DND-41 (cell line): ENCODE measurements at places on chromosomes 5 and 9.

- DNase-seq = no peak
These were observed 869.0 kb downstream of the TLE4 start for GRCh38 chr9:80440724-80441123.

DNA sequence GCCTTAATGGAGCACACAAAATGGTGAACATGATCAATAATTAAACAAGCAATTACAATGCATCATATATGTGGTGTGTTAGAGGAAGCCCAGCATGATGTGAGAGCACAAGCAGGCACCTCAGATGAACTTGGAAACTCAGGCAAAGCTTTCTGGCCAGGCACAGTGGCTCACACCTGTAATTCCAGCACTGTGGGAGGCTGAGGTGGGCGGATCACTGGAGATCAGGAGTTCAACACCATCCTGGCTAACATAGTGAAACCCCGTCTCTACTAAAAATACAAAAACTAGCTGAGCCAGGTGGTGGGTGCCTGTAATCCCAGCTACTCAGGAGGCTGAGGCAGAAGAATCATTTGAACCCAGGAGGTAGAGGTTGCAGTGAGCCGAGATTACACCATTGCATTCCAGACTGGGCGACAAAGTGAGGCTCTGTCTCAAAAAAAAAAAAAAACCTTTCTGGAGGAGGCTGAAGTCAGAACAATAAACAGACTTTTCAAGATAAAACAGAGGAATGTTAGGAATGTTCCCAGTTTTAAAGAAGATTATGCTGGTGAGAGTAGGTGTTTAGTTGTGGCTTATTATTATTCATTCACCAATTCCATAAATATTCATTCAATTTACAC is 159.4 kb downstream of the CEMIP2 start:
- DNase-seq = no peak

DNA sequence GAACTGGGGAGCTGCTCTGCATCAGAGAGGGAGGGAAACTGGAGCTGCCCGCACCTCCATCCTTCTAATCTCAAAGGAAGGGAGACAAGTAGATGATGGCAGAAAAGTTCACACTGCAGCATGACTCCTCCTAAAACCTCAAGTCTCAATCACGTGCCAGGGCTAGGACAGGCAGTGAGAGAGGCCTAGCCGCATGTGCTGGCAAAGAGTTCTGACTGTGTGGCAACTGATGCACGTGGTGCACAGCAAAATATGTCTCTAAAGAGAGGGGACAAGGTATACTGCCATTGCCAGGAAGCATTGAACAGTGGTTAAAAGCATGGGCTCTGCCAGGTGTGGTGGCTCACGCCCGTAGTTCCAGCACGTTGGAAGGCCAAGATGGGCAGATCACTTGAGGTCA is 38.1 kb downstream of the FBXO10 start:
- DNase-seq = no peak

DNA sequence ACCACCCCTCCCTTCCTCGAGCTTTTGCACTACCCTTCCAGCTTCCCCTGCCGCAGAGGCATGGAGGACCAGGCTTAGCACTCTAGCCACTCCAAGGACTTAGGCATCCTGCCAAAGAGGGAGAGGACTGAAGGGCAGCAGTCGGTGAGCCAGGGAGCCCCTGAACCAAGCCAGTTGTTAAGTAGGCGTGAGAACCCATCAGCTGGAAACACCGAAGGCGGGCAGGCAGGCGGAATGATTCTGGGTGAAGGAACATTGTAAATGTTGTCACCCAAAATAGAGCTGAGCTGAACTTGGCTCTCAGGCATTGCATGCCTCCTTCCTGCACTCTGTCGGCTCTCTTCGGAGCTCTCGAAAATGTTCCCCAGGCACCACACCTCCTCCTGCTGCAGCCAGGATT is 42.8 kb downstream of the NRG2 start:
- DNase-seq = no peak

DNA sequence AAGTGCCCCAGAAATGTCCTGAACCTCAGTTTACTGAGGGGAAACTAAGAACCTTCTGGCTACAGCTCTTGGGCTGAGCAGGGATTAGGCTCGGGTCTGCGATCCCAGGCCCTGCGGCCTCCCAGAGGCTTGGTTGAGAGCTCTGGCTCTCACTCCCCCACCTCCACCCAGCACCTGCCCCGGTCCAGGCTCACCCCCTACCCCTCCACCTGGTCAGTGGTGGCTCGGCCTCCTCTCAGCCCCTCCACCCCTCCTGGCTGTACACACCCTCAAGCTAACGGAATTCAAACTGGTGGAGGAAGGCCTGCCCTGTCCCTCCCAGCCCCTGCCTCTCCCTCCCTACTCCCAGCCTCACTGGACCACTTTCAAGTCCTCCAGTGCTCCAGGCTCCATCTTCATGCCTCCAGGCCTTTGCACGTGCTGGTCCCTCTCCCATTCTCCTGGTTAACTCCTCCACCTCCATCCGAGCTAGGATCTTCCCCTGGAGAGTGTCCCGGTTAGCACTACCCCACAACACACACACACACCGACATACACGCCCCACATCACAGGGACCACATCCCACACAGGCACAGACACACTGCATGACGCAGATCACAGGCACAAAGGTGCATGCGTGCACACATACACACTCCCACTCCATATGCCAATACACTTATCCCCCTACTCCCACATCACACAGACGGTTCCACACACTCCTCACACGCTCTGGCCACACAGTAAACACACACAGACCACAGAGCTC is 130.9 kb downstream of the C9orf50 start:
- peak; percentile 24 for DNase-seq

GRCh38 chr9:110156902-110157301 is 51.1 kb downstream of the C9orf152 start:
- peak; percentile 88 for DNase-seq
